Nucleus accumbens (tissue), 56 donors: ENCODE measurements at places on chromosomes 1 and 21.

GRCh38 chr1:47660622-47661021, 222.8 kb downstream of the FOXD2 start:
- no peak for DNase-seq

DNA sequence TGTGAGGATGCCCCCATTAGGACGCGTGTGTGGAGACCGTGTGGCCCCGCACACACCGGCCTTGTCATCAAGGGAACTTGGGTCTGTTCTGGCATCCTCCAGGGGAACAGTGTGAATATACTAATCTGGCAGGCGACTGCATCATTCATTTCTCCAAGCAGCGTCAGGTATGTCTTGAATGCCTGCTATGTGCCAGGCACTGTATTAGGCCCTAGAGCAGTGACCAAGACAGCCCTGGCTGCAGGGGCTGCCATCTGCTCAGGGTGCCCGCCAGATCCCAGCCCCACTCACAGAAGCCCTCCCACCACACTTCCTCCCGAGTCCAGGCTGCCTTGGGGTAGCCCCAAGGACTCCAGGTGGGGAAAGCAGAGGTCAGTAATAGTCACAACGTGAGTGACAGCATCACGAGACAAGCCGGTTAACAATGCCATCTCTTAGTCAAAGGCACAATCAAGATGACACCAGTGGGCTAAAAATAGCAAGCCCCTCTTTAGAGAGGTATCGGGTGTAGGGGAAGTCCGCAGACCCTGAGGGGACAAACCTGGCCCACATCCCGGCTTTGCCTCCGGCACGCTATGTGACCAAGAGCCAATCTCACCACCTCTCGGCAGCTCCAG, 7.5 kb upstream of the LAPTM5 start:
- DNase-seq: no peak

GRCh38 chr1:58209575-58209974, 337.0 kb downstream of the OMA1 start:
- no peak for DNase-seq

- no peak for DNase-seq
Measured at GRCh38 chr1:155226188-155226909, 17.9 kb downstream of the MTX1 start.

DNA sequence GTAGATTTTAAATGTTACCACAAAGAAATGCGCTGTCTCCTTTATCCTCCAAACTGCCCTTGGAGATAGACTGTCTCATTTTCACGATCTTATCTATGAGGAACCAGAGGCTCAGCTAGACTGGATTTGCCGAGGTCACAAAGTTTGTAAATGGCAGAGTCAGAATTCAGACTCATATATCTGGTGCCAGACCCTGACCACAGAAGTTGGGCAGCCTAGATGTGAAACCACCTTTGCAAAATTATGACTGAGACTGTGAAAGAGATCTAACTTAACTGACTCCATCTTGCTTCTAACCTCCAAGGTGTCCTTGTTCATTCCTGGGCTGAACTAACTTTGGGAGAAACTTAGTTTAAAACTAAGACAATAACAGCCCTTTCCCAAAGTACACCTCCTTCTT, 14.1 kb downstream of the CNR2 start:
- DNase-seq: no peak

GRCh38 chr1:113197719-113198330, 124.8 kb downstream of the LRIG2 start:
- no peak for DNase-seq

- no peak for DNase-seq
Measured at GRCh38 chr1:35656863-35657232, 15.5 kb upstream of the PSMB2 start.

- peak; percentile 58 for DNase-seq
Measured at GRCh38 chr1:152001631-152002584, 8.2 kb upstream of the S100A10 start.

- DNase-seq: no peak
Measured at GRCh38 chr1:57820356-57821095, 396.7 kb upstream of the DAB1 start.

DNA sequence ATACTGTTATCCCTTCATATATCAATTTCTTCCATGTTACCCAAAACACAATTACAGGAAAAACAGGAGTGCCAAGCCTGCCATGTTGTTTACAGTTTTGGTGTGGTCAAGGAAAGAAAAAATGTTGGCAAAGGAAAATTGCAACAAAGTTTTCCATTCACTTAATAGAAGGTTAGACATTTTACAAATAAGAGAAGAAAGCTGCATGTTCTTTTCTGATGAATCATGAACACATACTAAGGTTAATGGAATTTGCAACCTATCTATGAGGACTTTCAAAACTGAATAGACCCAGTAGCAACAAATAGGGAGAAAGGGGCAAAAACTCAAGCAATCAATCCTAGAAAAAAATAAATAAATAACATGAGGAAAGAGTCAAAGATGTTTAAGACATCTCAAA, 556.7 kb downstream of the DPYD start:
- DNase-seq: no peak

DNA sequence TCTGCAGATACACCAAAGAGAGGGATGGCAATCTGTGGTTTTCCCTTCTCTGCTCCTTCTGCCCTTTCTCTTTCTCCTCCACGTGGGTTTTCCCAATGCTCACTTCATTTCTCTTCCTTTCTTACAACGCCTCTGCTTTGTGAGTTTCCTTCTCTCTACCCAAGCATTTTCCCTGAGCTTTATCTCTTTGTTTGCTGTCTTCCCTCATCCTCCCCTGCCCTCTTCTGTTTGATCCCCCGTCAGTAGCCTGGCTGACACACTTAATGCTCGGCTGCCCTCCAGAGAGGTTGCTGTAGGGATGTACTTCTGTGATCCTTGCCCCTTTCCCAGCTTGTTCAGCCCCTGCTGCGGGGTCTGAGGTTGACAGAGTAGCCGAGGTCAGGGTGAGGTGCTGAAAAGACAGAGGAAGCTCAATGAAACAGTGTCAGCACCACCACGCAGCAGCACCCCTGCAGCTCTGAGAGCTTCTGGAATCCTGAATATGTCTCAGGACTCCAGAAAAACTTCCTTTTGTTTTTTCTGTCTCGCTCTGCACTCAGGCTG, 6.0 kb downstream of the EDARADD start:
- DNase-seq: no peak

- DNase-seq: no peak
Measured at GRCh38 chr1:34828611-34829010, 30.9 kb downstream of the SMIM12 start.

- no peak for DNase-seq
Measured at GRCh38 chr1:34379911-34380310, 203.2 kb downstream of the C1orf94 start.

DNA sequence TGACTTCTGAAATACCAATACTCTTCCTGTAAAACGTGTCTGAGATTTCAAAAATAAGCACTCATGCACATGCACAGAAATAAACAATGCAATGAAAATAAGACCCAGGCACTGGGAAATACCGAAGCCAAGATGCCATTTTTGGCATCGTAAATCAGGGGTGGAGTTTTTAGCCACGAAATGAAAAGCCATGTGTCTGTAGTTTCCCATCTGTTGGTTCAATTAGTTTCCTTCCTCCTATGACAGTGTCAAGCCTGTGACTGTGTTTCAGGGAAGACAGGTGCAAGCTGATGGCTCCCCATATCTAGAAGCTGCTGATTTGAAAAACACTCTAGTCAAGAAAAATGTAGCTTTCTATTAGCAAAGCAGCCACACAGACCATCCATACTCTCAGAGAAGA, 480.4 kb upstream of the CAMK1G start:
- DNase-seq: no peak

DNA sequence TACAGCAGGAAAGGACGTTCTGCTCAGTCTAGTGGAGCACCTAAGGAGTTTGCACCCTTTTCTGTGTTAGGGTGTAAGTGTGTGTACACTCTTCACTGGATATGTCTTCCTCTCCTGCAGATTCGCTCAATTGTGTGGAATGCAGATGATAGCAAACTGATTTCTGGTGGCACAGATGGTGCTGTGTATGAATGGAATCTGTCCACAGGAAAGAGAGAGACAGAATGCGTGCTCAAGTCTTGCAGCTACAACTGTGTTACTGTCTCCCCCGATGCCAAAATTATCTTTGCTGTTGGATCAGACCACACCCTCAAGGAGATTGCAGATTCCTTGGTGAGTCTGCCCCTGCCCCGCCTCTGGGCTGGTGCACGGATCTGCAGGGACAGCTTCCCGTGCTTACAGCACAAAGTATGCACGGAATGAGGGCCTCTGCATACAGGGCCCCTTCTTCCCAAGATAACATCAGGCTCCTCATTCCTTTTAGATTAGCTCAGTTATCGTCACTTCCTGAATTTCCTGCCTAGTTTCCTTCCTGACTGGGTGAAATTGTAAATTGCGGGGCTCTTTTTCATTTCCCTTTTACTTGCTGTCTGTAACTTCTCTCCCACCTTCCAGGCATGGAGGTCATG, 34.6 kb downstream of the CFAP57 start:
- DNase-seq: no peak

DNA sequence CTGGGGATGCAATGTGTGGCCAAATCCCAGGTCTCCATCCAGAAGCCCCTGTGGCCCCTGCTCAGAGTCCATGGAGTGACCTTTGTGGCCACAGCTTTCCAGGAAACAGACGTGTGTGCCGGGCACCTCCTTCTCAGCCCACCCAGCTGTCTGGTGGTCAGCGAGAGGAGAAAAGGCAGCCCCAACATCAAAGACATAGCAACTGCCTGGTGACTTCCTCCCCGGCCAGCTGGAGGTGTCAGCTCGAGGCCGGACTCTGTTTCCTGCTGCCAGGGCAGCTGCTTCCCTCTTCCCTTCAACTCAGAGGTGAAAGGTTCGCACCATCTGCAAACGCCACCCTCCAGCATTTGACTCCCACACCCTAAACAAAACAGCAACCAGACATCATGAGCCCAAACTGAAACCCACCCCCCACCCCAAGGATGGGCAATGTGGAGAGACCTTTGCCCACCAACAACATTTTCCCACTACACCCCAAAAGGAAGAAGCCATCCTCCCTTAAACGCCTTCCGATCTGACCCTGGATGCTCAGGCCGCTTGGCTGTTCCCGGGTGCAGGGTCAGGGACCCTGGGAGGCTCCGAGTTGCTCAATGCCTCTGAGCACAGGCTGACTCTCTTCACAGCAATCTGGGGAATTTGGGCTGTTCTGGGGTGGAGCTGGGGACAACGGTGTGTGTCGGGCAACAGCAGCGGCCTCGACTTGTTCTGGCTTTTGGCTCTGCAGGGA, 162.3 kb downstream of the PSMG1 start:
- DNase-seq: no peak

DNA sequence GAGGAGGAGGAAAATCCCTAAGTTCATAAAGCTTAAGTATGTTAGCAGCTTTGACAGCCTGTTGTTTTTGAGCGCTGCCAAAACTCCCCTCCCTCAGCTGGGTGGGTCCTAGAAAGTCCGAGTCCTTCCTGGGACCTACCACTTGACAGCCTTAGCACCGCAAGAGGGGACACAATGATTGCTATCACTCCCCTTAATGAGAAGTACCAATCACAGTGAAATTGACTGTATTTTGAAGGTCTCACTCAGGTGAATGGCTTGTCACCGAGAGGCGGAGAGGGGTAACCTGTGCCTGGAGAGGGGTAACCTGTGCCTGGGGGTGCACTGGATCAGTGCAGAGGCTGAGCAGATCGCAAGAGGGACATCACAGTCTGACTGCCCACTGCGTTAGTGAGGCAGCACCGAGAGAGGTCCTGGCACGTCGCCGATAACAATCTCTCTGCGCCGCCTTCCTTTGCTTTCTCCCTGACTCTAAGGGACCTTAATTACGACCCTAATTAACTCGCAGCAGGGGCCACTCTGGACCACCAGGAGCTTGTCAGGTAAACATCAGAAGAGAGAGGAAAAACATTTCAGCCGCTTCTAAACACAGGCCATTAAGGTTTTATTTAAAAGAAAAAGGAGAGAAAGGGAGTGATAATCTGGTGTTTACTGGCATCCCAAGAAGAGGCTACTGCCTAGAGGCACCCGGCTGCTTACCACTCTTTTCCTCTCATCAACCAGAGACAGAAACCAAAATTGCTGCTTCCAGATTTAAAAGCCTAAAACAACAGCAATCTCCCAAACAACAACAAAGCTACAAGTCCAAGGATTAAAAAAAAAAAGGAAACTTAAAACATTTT, 25.7 kb upstream of the KCNK1 start:
- no peak for DNase-seq

DNA sequence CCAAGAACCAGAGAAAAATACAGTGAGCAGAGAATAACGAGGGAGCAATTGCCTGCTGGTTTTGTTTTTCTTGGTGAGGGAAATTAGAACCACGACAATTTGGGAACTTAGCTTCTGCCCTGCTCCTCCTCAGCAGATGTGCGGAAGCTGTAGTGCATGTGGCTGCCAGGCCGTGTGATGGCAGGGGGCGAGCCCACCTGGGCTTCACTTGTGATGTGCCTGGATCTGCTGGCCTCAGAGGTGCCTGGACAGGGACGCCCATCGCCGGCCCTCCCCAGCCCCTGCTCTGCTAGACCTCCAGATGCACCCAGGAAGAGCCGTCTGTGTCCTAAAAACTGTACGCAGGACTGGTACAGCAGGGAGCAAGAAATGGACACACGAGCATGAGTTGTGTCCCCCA, 28.5 kb upstream of the C1orf174 start:
- no peak for DNase-seq

DNA sequence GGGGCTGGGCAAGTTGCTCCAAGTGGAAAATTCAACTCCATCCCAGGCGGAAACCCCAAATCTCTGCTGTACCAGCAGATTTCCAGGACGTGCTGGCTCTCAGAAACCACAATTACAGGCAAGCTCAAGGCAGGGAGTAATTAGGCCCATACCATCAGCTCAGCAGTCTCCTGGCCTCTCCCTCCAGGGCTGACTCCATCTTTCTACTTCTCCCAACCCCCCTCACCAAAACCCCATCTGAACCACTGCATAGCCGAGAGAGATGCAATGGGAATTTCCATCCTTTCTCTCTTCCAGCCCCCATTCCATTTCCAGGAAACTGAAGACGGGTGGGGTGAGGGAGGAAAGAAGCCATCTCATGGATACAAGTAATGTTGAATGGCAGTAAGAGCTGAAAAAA, 41.2 kb downstream of the ARHGEF11 start:
- no peak for DNase-seq

GRCh38 chr21:43940329-43941050, 71.6 kb upstream of the TRAPPC10 start:
- DNase-seq: no peak

DNA sequence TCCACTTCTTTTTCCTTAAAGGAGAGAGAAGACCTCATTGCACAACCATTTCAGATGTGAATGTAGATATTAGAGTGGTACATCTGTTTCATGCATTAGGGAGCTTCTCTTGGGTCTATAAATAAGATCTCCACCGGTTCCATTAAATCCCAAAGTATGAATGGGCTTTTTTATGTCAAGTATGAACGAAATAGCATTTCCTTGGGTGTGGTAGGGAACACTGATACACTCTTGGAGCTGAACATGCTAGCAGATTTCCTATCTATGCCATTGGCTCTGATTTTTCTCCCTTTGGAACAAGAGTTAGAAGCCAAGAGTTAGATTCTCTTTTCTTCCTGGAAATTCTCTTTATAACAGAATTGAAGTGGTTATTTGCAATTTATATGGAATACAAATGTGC, 245.6 kb upstream of the ADAMTS5 start:
- DNase-seq: no peak

GRCh38 chr1:47995306-47996050, 1.7 kb downstream of the TRABD2B start:
- DNase-seq: no peak

GRCh38 chr1:217191441-217191840, 439.4 kb downstream of the GPATCH2 start:
- no peak for DNase-seq

GRCh38 chr1:6783221-6783620, 2.0 kb upstream of the CAMTA1 start:
- no peak for DNase-seq
